Tibial nerve (tissue), 4 donors: ENCODE measurements at places on chromosomes 6 and 20. TPM values are rescaled to one million over a fixed set of nuclear protein-coding genes. Genes with fewer than 3 reads are reported as not detected.
A peak's percentile ranks its signal among the peaks of the same experiment; 100 is the strongest.

DNA sequence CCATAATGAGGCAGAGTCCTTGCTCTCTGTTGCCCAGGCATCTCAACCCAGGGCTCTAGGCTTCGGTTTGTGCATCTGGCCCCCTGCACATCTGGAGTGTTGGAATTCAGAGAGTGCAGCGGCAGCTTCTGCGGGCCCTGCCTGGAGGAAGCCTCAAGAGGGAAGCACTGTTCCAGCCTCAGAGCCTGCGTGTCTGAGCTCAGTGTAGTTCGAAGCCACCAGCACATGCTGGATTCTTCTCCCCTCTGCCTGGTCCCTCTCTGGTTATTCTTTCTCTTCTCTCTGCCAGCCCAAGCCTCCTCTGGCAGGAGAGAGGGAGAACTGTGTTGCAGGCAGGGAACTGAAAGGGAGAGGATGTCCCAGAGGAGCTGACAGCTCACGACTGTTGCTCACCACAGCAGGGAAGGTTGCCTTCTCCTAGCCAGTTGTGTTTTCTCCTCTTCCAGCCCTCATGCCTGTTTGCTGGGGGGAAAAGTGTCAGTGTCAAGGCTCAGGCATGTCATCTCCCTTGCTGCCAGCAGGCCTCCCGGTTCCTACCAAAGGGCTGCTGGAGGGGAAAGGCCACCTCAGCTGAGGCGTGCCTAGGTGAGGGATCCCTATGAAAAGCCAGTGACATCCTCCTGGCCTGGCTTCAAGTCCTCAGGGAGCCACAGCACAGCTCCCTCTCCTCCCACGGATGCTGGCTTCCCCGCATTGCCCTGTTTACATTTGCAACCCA is 126.0 kb upstream of the LRFN2 start:
- no peaks in the 10 kb centered on the region for H3K36me3 ChIP-seq
- H3K4me1 ChIP-seq = no peaks in the 10 kb centered on the region
- no peaks in the 10 kb centered on the region for H3K27me3 ChIP-seq
- H3K27ac ChIP-seq = no peak overlapping the region
- H3K4me3 ChIP-seq = no peak overlapping the region
- DNase-seq = no peak

GRCh38 chr6:33508935-33509926 is 54.9 kb downstream of the ZBTB9 start:
- no peaks in the 10 kb centered on the region for H3K36me3 ChIP-seq
- peaks cover 6% of the 10 kb centered on the region for H3K4me1 ChIP-seq
- peak overlapping the region; percentile 0 for H3K4me3 ChIP-seq
- no peak overlapping the region for H3K27ac ChIP-seq
- DNase-seq = no peak
- H3K27me3 ChIP-seq = no peaks in the 10 kb centered on the region

GRCh38 chr6:161151660-161152526 is 122.0 kb downstream of the AGPAT4 start:
- no peaks in the 10 kb centered on the region for H3K4me1 ChIP-seq
- no peaks in the 10 kb centered on the region for H3K27me3 ChIP-seq
- DNase-seq = no peak
- no peaks in the 10 kb centered on the region for H3K36me3 ChIP-seq

DNA sequence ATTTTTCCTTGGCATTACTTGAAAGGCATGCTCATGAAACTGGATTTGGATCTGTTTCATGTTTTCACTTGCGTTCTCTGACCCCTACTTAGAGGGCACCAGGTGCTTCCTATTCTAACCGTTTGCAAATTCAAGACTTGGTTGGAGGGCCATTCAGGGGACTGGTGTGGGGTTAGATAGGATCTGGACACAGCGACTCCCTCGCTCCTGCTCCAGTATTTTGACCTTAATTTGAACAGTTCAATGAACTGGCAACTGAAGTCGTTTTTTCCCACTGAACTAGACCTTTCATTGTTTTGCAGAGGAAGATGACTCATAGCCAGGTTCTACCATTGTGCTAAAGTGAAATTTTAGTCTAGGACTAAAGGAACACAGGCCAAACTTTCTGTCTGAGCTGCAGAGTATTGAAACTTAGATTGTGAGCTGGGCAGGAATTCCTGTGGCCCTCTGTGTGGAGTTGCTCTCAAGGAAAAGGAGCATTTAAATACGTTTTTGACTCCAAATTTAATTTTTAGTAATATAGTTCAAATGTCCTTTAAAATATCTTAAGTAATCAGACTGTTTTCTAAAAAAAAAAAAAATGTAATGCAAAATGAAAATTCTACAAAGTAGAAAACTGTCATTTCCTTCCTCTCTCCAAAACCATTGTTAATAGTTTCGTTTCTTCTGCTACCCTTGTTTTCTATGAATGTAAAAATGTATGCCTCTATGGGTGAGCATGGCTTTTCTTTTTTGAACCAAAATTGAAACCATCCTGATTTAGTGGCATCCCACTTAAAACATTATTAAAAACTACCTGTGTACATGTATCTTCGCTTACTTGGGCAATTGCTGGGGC is 64.8 kb downstream of the UTRN start:
- no peak for DNase-seq
- H3K36me3 ChIP-seq = no peaks in the 10 kb centered on the region
- peaks cover 41% of the 10 kb centered on the region for H3K4me1 ChIP-seq
- no peak overlapping the region for H3K4me3 ChIP-seq
- H3K27me3 ChIP-seq = no peaks in the 10 kb centered on the region

DNA sequence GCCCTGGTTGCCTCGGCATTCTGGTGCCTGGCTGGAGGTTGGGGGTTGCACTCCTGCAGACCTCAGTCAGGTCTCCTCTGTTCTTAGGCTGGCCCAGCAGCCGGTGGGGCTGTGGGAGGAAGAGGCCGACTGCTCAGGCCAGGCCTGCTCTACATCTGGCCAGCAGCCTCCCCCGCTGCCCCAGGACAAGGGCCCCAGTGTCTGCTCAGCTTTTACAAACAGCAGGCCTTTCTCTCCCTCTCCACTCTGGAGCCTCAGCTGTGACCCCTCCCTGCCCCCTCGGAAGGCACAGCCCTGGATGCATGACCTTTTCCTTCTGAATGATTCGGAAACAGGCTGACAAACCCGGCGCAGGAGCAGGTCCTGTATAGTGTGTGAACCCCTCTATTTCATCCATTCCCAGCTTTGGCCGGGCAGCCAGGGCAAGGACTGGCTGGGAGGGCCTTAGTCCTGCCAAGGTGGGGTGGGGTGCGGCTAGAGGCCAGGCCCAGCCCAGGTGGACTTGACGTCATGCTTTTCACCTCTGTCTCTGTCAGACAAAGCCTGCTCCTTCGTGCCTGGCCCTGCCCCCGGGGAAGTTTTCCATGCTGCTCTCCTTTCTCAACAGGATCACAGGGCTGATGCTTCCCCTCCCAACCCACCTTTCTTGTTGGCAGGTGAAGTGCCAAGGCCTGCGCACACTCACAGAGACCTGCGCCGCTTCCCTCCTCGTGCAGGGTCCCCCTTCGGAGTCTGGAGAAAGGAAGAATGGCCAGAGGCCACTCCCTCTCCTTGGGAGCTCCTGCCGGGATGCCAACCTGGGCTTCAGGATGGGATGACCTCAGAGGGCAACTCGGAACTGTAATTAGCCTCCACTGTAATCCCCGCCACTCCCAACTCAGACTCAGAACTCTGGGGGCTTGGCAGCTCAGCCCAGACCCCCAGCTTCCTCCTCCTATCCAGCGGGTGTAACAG is 10.1 kb upstream of the ITPR3 start:
- H3K27me3 ChIP-seq = no peaks in the 10 kb centered on the region
- DNase-seq = peak; percentile 56
- peak overlapping the region; percentile 86 for H3K27ac ChIP-seq
- no peak overlapping the region for H3K4me3 ChIP-seq
- no peaks in the 10 kb centered on the region for H3K36me3 ChIP-seq
- peaks cover 59% of the 10 kb centered on the region for H3K4me1 ChIP-seq

GRCh38 chr6:7900621-7901020 is 10.0 kb downstream of the TXNDC5 start:
- H3K4me1 ChIP-seq = no peaks in the 10 kb centered on the region
- DNase-seq = no peak
- no peak overlapping the region for H3K27ac ChIP-seq
- no peak overlapping the region for H3K4me3 ChIP-seq
- H3K27me3 ChIP-seq = no peaks in the 10 kb centered on the region

GRCh38 chr6:352896-353470 is 38.6 kb upstream of the IRF4 start:
- H3K27ac ChIP-seq = no peak overlapping the region
- H3K4me1 ChIP-seq = no peaks in the 10 kb centered on the region

DNA sequence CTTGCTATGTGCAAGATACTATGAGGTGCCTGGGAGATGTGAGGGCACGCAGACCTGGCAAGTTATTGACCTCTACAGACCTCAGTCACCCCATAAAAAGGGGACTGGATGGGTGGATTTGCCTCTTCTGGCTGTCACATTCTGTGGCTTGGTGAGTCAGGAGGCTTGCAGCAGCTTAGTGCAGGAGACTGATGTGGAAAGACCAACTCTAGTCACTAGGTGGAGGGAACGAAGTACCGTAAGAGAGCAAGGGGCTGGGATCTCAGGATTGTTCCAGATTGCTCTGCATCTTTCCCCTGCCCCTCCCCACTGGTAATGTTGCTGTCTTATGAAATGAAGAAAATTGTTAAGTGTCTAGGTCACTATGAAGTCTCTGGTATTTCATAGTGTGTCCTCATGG is 3.3 kb downstream of the MAPRE1 start:
- no peaks in the 10 kb centered on the region for H3K27me3 ChIP-seq
- peak overlapping the region; percentile 36 for H3K27ac ChIP-seq
- no peak overlapping the region for H3K4me3 ChIP-seq
- H3K4me1 ChIP-seq = peaks cover 38% of the 10 kb centered on the region
- H3K36me3 ChIP-seq = peaks cover 23% of the 10 kb centered on the region

- H3K4me3 ChIP-seq = no peak overlapping the region
- no peaks in the 10 kb centered on the region for H3K27me3 ChIP-seq
- H3K27ac ChIP-seq = no peak overlapping the region
- H3K36me3 ChIP-seq = no peaks in the 10 kb centered on the region
- no peak for DNase-seq
- no peaks in the 10 kb centered on the region for H3K4me1 ChIP-seq
These were observed 255.7 kb upstream of the SUPT3H start for GRCh38 chr6:45633272-45633908.

NTSR1 gene
- not detected for total RNA-seq

TAPBP gene
- 90.2 TPM for total RNA-seq

RAB44 gene
- total RNA-seq = 0.87 TPM

ETV7 gene
- total RNA-seq = 9.2 TPM

CTNNBL1 gene
- total RNA-seq = 25.5 TPM

PDE7B gene
- total RNA-seq = 12.9 TPM

AGER gene
- 12.7 TPM for total RNA-seq
